Hematopoietic multipotent progenitor cell (in vitro differentiated cells): ENCODE measurements at places on chromosomes 11 and 22.
A peak's percentile ranks its signal among the peaks of the same experiment; 100 is the strongest.

- DNase-seq: no peak
Observed at GRCh38 chr22:48092866-48093265, 1330.4 kb downstream of the TBC1D22A start.

GRCh38 chr22:29581799-29582198, 886 bp upstream of the NIPSNAP1 start:
- DNase-seq: no peak

GRCh38 chr11:41955066-41955465, 495.6 kb upstream of the LRRC4C start:
- DNase-seq: no peak

GRCh38 chr11:112785719-112786118, 175.5 kb upstream of the NCAM1 start:
- no peak for DNase-seq

DNA sequence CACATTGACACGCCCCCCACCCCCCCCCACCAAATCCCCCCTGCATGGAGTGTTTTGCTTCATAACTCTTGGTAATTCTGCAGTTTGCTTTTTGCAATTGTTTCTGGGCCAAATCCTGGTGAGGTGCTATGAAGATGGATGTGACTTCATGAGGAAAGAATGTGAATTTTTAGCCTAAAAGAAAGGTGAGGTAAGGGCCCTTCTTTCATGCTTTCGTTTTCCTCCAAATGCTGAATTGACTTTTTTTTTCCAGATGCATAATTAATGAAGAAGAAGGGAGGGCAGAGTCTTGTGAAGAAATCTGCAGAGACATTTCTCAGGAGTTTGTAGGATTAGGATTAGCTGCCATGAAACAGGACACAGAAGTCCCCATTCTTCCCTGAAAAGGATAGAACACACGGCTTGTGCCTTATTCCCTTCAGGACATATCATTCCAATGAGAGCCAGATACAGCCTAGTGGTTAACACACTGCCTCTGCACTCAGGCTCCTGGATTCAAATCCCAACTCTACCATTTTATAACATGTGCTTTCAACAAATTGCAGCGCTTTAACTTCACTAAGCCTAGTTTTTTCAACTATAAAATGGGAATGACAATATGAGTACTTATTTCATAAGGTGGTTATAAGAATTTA, 19.6 kb upstream of the TBCEL start:
- DNase-seq: no peak

GRCh38 chr11:18310800-18311340, 11.1 kb downstream of the HPS5 start:
- peak; percentile 12 for DNase-seq

DNA sequence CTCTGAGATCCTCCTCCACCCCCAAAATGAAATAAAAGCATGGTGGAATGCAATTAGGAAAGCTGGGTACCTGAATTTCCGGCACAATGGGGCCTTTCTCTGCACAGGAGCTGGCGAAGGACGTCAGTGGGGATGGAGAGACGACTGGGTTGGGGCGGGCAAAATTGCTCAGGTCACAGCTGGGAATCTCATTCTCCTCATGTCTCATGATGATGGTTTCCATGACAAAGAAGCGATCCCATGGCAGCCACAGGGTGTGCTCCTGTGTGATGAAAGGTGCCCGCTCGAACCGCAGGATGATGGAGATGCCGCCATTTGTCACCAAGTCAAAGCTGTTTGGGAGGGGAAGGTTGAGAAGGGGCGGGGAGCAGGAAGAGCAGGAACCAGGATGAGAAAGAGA, 157.6 kb upstream of the NARS2 start:
- no peak for DNase-seq

- DNase-seq: no peak
Observed at GRCh38 chr11:13003736-13004493, 5.2 kb upstream of the RASSF10 start.

DNA sequence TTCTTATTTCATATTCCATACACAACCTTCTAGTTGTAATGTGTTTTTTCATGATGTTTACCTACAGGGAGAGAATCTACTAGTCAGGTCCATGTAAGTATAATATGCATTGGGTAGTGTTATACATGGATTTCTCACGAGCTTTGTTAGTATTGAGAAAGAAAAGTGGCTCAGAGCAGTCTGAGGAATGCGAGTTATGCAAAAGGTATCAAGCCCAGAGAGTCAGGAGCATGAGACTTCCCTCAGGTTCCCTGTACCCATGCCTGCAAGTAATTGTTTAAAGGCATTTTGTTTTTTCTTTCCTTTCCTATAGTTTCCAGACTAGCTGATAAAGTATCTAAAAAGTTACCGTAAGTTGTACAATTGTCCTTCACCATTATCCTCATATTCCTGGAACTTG, 66.1 kb downstream of the STK33 start:
- DNase-seq: no peak

GRCh38 chr22:47357493-47357892, 595.0 kb downstream of the TBC1D22A start:
- no peak for DNase-seq

- no peak for DNase-seq
Observed at GRCh38 chr22:48908547-48908946, 919.1 kb downstream of the BRD1 start.

DNA sequence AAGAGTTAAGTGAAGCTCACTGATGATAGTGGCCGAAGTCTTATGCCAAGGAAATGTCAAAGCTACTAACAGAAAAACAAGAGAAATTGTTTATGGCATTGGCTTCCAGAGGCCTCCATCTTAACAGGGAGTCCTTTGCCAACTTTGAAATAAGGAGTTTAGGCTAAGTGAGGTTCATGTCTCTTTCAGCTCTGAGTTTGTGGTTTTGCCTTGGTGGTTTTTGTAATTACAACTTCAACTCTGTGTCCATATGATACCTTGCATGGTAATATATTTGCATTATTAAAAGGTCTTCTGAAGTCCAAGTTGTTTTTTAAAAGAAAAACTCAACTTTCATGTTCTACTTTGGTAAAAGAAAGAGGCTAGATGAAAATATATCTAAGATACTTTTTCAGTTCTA, 31.4 kb upstream of the ANO5 start:
- no peak for DNase-seq

DNA sequence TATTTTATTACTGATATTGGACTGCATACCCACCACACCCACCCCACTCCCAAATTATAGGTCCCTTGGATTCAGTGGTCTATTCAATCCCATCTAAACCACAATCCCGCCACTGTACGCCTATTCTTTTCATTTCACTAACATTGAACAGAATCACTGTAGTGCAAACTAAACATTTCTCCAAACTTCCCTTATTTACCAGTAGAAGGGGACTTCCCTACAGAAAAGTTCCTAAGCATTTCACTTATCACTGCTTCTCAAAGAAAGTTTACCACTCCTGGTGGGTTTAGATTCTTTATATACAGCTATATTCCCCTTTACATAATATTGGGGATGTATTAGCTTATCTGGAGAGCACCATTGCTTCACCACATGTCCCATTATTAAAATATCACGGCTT, 29.3 kb downstream of the OR8B12 start:
- DNase-seq: no peak

DNA sequence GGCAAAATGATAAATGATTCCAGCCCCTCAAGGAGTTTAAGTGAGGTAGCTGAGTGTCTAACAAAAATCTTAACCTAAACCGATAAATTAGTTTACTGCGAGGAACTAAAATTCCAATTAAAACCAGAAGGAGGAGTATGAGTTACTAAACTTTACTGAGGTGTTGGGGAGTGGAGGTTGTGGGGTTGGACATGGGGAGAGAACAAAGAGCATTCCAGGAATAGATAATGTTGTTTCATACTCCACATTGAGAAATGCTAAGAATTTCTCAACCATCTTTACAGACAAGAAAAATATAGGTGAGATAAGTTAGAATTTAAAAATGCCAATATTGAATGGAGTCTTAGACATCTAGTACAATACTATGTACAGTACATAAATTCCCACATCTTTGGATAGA, 488.6 kb downstream of the METTL15 start:
- no peak for DNase-seq

DNA sequence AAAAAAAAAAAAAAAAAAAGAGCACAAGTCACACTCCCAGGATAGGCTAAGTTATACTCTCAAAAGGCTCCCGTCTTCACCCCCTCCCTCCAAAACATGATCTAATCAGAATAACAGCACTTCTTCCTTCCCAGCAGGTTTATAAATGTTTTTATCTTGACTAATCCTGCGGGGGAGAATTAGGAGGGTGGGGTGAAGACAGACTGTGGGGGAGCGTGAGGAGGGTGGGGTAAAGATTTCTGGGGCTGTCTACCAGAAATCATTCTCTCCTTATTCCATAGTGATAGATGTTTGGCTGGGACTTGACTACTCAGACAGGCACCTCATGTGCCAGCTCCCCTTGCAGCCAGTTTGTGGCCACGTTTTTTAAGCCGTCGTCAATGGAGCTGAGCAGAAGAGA, 17.0 kb downstream of the KCNE3 start:
- DNase-seq: no peak

GRCh38 chr22:49961601-49962011, 1.0 kb downstream of the PIM3 start:
- DNase-seq: no peak

DNA sequence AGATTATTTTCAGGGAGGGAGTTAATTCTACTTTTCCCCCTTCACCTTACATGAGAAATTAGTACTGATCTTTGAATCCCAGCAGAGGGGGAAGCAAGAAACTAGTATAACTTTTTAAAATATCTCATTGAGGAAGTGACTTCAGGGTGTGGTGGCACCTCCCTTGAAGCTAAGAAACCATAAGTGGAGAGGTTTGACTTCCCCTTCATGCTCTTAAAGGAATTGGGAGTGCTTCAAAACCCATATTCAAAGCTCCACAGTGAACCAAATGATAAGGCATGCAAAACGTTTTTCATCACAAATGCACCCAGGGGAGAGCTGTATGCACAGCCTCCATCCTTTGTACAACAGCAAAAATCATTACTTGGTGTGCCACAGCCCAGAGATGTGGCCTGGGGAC, 540 bp downstream of the MS4A14 start:
- DNase-seq: peak; percentile 24

DNA sequence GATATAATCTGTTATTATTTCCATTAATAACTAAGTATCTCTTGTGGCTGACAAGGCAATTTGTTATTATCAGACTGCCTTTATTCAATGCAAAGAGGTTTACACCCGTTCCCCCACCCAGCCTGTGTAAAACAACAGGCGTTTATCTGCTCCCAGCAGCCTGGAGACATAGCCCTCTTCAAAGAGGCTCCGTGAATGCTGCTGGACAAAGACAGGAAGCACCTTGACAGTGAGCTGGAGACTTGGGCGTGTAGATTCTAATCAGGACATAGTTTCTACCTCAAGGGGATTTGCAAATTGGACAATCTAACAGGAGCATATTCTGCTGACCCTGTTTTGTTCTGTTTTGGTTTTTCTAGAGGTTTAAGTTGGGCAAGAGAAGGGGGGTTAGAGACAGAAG, 733.0 kb upstream of the KIRREL3 start:
- peak; percentile 90 for DNase-seq

DNA sequence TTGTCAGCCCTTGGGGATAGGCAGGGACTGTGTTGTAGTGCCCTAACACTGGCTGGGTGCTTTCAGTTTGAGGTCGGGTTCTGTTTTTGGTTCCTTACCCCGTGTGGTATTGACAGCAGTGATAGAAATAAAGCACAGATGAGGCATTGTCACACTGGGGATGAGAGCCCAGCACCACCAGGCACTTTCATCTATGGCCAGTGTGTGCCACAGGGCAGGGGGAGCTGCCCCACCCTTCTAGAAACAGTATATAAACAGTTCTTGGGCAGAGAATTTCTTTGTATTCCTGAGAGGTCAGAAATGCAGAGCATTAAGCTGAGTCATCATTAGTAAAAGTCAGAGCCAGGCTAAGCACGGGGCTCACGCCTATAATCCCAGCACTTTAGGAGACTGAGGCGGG, 23.1 kb upstream of the CDC42EP2 start:
- DNase-seq: no peak

- no peak for DNase-seq
Observed at GRCh38 chr22:21028277-21029251, 3.8 kb downstream of the SLC7A4 start.

- no peak for DNase-seq
Observed at GRCh38 chr11:40230821-40231220, 1228.6 kb downstream of the LRRC4C start.

- DNase-seq: no peak
Observed at GRCh38 chr11:33172345-33172744, 11.1 kb upstream of the CSTF3 start.

- no peak for DNase-seq
Observed at GRCh38 chr11:134634897-134635831, 223.1 kb upstream of the B3GAT1 start.

- DNase-seq: no peak
Observed at GRCh38 chr11:24820541-24820940, 323.7 kb downstream of the LUZP2 start.

DNA sequence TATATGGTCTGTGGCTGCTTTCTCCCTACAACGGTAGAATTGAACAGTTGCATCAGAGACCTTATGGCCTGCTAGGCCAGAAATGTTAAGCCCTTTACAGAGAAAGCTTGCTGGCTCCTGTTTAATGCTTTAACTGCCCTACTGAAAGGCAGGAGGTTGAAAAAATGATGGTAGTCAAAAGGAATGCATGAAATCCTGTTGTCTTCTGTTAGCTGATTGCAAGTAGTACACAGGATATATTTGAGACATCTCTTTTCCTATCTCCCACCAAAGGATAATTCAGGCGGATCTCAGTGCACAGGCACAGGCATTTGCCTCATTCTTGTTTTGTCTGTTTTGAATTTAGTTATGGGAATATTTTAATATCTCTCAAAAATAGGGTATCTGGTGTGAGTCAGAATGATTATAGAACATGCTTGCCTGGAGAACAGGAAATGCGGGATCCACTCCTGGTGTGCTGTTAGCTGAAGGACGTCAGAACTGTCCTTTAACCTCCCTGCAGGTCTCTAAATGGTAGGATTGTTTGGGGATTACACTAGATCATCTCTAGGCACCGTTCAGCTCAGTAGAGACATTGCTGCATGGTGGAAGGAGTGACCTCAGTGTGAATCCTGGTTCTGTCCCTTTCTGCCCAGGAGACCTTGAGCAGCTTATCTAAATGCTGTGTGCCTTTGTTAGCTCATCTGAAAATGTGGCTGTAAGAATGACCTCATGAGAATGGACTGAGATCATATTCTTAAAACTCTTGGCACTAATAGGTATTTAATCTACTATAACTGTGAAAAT, 49.5 kb downstream of the PACS1 start:
- no peak for DNase-seq

GRCh38 chr22:44571566-44572413, 73.8 kb upstream of the RTL6 start:
- no peak for DNase-seq
